Activated CD8-positive, alpha-beta T cell treated with anti-CD3 and anti-CD28 coated beads for 36 hours (primary cell): ENCODE measurements at places on chromosomes 16 and 17. TPM values are rescaled to one million over a fixed set of nuclear protein-coding genes. Genes with fewer than 3 reads are reported as not detected.

Gene UBALD2
- 267 TPM for total RNA-seq

- H3K4me3 ChIP-seq, result no peak overlapping the region
- no peak overlapping the region for H3K27ac ChIP-seq
- H3K27me3 ChIP-seq, result no peaks in the 10 kb centered on the region
Measured at GRCh38 chr16:80743772-80744171, 60.6 kb downstream of the CDYL2 start.

- no peaks in the 10 kb centered on the region for H3K27me3 ChIP-seq
- H3K27ac ChIP-seq, result no peak overlapping the region
- no peak for DNase-seq
- H3K36me3 ChIP-seq, result no peaks in the 10 kb centered on the region
- H3K4me3 ChIP-seq, result no peak overlapping the region
Measured at GRCh38 chr16:70635336-70636016, 10.9 kb upstream of the IL34 start.

DNA sequence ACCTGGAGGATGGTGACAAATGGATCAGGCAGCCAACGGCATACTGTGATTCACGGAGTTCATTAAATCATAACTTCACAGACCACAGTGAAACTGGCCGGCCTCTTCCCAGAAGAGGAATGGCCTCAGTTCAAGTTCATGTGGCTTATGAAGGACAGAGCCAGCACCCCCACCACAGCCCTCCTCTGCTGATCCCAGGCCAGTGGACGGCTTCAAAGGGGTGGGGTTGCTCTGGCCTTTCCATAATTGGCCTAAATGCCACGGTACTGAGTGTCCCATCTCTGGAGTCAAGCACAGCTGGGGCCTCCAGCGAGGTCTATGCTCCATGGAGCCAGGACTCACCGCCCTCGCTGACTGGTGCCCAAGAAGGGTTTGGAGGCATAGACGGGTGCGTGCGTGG is 21.4 kb downstream of the GALNS start:
- H3K27me3 ChIP-seq, result no peaks in the 10 kb centered on the region
- H3K27ac ChIP-seq, result no peak overlapping the region
- no peaks in the 10 kb centered on the region for H3K36me3 ChIP-seq
- H3K4me3 ChIP-seq, result no peak overlapping the region

GRCh38 chr17:82003411-82004381 is 19.0 kb downstream of the CENPX start:
- no peak overlapping the region for H3K4me3 ChIP-seq
- no peaks in the 10 kb centered on the region for H3K27me3 ChIP-seq
- no peak overlapping the region for H3K27ac ChIP-seq

Gene GCGR
- total RNA-seq, result not detected
